ENCODE measurements at places on chromosomes 12 and 14.

- no peak for DNase-seq
Observed at GRCh38 chr12:116406529-116406928, 129.0 kb upstream of the MED13L start.

GRCh38 chr12:96177013-96177412 lies 17.2 kb upstream of the ELK3 start:
- DNase-seq = peak; percentile 60

DNA sequence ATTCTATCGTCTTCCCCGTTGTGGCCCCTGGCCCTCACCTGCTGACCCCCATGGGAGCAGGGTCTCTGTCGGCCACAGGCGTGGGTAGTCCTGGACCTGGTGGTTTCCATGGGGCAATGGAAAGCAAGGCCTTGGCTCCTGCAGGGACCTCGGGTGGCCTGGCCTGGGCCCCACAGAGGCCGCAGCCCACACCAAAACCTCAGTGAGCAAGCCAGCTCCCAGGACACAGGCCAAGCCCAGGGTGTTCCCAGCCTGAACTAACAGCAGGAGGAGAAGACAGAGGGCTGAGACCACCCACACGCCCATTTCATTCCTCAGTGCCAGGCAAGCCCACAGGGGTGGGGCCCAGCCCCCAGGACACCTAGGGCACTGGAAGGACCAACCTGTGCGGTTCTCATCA lies 16.9 kb downstream of the ABCB9 start:
- no peak for DNase-seq

DNA sequence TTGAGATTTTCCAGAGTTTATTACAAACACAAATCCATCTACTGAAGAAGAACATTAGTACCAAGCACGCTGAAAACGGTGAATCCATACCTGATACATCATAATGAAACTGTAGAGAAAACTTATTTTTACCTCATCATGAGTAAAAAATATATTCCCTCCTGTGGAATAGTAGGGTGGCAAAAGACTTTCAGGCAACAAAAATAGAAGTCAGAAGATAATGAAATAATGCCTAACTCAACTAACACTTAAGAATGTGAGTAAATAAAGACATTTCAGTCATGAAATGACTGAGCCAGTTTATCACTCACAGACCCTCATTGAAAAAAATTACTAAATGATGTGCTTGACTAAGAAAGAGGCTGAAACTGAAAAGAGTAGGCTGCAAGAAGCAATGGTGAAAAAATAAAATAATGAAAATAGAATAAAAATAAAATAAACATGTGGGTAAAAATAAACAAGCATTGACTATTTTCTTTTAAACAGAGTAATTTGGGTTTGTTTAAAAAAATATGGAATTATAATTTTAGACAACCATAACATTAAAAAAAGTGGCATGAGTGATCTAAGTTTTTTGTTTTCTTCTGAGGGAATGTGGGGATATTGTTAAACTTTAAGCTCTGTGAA lies 148.6 kb downstream of the ASCL1 start:
- DNase-seq = no peak

GRCh38 chr12:12439636-12440035 lies 82.8 kb downstream of the BORCS5 start:
- peak; percentile 60 for DNase-seq

GRCh38 chr14:94599656-94600004 lies 12.6 kb upstream of the SERPINA3 start:
- DNase-seq = no peak

DNA sequence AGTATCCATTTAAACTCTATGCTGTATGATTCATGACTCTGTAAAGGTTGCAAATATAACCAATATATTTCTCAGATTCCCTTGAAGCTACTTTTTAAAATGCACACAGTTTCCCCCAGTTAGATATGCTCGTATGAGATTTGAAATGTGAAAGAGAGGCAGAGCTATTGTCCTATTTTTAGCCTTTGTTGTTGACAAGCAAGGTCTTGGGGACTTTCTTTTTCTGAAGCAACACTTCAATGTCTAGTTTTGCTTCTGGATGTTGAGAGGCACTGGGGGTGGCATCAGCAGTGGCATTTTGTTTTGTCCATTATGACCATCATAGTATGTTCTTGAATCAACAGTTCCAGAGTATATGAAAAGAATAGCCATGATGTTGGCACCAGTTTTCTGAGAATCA lies 63.4 kb downstream of the ASCL1 start:
- DNase-seq = no peak

DNA sequence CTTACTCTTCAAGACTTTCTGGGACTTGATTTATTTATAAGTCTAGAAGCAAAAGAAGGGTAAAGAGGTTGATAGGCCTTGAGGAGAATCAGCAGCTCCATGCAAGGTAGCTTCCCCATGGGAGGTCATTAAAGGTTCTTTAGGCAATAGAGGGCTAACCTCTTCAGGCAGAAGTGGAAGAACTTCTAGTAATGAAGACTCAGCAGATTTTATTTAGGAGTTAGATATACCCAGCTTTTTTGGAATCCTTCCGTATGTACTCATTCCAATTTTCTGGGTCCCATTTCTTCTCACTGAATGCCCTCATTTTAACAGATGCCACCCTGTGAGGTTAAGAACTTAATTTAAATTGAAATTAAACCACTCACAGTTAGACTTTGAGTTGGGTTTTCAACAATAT lies 565.6 kb downstream of the LRFN5 start:
- DNase-seq = no peak

DNA sequence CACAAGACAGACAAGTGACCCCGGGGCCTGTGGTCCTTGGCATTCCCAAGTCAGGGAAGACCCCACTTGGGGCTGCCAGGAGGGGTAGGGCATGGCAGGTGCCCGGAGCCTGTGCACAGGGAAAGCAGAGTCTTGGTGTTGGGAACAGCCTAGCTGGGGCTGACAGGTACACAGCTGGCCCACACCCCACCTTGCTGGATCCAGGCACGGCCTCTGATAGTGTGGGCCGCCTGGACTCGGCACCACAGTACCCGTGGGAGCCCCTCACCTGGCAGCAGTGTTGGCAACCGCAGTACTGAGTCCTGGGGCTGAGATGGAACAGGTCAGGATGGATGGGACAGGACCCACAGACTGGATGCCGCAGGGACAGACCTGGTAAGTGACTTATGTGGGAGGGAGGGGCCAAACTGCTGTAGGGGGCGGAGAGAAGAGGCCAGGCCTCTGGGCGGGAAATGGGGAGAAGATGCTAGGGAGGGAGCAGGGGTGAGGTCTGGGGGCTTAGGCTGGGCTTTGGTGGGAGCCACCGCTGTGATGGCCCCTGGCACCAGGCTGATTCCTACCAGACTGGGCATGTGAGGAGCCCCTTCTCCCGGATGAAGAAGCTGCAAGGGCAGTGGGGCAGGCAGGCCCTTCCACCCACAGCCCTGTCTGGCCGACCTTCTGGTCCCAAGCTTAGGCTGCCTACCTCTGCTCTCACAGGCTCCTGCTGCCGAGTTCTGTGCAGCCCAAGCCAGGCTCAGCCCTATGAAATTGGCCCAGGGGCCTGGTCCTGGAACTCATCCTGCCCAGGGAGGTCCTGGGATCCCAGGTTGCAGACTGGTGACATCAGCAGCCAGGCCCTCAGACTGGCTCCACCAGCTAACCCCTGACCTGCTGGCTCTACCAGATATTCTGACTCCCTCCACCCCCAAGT lies at the start of gene TGM1:
Gene TGM1, minus strand, starts transcription at position 357 of the 913 bp plus-strand sequence. CDS start 825 bp downstream, outside the sequence.
- no peak for DNase-seq

DNA sequence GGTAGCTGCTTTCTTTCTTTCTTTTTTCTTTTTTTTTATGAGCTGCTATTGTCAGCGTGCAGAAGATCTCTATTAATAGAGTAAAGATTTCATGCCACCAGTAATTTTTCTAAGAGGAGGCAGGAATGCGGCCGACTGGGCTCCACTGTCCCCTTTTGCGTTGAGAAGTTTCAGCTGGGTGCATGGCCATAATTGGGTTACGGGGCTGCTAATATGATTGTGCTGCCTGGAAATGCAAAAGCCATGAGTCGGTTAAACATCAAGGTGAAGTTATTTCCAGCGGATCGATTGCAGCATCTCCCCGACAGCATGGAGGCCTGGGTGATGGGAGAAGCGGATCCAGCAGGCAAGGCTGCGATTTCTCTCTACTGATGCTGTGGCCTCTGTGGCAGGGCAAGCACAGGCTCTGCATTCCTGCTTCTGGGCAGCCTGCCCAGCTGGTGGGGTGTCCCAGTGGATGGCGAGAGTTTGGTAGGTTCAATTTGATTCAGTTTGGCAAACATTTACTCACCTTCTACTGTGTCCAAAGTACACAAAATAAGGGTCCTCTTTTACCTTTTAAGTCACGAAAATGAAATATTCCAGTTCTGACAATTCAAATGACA lies 54.4 kb upstream of the PRMT8 start:
- DNase-seq = no peak

DNA sequence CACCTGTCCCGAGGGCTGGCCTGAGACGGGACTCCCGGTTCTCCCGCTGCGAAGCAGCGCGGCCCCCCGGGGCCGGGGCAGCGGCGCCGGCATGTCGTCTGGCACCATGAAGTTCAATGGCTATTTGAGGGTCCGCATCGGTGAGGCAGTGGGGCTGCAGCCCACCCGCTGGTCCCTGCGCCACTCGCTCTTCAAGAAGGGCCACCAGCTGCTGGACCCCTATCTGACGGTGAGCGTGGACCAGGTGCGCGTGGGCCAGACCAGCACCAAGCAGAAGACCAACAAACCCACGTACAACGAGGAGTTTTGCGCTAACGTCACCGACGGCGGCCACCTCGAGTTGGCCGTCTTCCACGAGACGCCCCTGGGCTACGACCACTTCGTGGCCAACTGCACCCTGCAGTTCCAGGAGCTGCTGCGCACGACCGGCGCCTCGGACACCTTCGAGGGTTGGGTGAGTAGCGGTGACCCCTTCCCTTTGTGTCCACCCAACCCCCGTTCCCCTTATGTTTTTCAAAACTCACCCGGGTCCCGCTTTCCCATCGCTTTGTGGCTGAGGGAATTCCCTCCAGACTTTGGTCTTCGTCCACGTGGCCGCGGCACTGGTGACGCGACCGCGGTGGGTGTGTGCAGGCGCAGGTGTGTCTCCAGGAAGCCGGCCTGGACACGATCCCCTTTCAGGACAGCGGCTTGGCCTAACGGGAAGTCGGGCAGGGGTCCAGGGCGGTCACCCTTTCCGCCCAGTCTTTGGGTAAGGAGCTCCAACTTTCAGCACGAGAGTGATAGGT lies 826 bp downstream of the PRKCH start:
- no peak for DNase-seq

DNA sequence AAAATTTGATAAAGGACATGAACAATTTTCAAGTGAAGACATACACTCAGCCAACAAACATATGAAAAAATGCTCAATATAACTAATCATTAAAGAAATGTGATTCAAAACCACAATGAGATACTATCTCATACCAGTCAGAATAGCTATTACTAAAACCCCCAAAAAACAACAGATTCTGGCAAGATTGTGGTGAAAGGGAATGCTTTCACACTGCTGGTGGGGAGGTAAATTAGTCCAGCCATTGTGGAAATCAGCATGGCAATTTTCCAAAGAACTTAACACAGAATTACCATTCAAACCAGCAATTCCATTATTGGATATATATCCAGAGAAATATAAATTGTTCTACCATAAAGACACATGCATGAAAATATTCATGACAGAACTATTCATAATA lies 18.7 kb upstream of the TAS2R14 start:
- DNase-seq = no peak

DNA sequence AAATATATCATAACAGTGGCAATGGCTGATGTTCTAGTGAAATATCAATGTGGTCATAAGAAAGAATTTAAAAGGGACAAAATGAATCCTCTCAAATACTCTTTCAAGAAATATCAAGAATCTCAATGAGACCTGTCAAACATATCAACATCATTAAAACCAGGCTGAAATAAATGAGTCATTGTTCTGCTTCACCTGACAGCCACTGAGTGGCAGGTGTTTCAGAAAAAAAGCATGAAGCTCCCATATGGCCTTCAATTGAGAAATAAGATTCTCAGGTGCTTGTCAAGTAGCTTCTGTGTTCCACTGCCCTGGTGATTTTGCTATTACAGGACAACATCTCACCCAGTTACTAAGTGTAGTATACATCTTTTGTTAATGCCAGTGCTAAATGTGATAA lies 21.5 kb downstream of the ANAPC5 start:
- DNase-seq = no peak

DNA sequence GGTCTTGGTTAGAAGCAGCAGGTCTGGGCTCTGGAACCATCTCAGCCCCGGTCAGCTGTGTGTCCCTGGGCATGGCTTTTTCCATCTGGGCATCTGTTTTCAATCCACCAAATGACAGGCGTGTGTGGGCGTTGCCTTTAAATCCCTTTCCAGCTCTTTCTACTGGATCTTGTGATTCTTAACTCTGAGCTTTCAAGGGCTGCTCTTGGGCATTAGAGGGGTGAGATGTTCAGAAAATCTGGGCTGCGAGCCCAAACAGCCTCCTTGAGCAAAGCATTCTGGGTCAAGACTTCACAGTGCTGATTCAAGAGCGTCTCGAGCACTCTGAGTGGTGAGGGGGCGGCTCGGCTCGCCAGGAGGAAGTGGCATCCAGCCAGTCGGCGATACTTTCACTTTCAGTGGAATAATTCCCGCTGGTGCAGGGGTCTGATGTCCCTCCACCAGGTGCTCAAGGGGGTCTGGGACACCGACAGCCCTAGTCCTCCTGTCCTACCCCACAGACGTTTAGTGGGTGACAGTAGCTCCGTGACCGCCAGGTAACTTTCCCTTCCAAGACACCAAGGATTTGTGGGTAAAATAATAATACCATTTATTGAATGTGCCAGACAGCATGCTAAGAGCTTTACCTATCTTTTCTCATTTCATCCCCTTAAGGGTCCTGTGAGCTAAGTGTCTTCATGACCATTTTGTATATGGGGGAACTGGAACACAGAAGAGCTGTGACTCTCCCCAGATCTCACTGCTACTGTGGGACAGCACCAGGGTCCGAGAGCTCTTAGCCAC lies 114.0 kb downstream of the PLXNC1 start:
- peak; percentile 52 for DNase-seq

DNA sequence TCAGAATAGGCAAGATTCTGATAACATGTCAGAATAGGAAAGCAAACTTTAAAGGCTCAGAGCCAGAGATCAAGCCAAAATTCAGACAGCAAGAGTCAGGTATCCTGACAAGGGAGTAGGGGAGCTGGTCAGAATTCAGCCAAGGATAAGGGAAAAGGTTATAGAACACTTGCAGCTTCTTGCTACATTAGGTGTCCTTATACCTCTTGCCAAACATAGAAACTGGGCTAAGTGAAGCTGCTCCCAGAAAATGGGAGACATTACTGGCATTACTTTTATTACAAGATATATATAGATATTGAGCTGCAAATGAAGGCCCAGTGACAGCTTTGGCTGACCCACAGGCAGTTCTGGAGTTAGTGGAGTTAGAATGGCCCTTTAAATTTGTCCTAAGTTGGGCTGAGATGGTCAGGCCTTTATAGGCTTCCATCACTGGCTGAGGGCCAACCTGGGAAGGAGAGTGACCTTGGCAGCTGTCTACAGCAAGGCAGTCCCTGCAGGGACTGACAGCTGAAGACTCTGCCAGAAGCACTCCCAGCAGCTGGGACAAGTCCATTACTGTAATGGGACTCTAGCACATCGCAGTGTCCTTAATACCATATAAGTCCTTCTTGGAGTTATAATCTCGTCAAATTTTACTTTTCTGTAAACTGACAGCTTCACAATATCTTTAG lies 83.0 kb downstream of the LRRC9 start:
- DNase-seq = no peak

Data from activated T-helper 2 cell treated with anti-CD3 and anti-CD28 coated beads, Interferon-gamma antibody, Interleukin-2, Interleukin-4, amounts not matched to agents 10 μg/mL and 5 μg/mL and 100 μg/mL, durations not matched to agents 14 hours and 24 hours and 36 hours (primary cell).